ENCODE measurements at places on chromosomes 1 and 21.

GRCh38 chr21:35529171-35529863 lies 480.2 kb upstream of the RUNX1 start:
- no peak for DNase-seq

DNA sequence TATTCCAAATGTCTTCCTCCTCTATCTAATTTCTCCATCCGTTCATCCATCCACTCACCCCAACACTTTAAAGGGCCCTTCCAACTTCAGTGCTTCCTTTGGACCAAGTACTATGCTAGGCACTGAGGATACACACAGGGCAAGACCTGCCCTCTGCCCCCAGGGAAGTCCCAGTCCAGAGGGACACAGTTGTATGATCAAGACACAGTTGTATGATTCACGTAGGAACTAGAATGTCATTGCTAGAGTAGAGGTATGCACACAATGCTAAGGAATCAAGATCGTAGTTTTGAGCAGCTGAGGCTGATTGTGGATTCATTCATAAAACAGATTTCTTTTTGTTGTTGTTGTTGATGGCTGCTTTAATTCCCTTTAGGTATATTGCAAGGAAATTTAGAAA lies 11.6 kb upstream of the IER5 start:
- DNase-seq, result no peak

GRCh38 chr1:205510951-205511330 lies 6.5 kb downstream of the CDK18 start:
- no peak for DNase-seq

DNA sequence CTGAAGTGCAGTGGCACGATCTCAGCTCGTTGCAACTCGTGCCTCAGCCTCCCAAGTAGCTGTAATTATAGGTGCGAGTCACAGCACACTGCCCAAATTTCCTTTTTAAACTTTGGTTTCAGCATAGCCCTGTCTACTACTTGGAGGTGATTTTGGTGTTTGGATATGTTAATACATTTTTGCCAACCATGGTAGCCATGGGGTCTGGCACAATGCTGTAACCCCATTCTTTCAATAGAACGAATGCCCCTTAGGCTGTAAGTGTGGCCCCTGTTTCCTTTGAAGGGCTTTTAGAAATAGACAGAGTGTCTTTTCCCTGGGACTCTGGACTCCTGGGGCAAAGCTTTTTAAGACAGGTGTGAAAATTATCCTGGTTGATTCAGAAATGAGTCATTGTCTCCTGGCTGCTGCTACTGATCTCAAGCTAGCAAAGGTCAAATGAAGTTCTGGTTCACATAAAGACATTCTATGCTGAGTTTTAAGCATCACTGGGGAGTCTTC lies 141.1 kb upstream of the RUNX1 start:
- DNase-seq, result no peak

GRCh38 chr1:87358219-87358618 lies 29.5 kb downstream of the LMO4 start:
- no peak for DNase-seq

GRCh38 chr1:204275695-204276370 lies 62.0 kb upstream of the GOLT1A start:
- no peak for DNase-seq

GRCh38 chr1:222897527-222898190 lies 82.8 kb downstream of the DISP1 start:
- no peak for DNase-seq

DNA sequence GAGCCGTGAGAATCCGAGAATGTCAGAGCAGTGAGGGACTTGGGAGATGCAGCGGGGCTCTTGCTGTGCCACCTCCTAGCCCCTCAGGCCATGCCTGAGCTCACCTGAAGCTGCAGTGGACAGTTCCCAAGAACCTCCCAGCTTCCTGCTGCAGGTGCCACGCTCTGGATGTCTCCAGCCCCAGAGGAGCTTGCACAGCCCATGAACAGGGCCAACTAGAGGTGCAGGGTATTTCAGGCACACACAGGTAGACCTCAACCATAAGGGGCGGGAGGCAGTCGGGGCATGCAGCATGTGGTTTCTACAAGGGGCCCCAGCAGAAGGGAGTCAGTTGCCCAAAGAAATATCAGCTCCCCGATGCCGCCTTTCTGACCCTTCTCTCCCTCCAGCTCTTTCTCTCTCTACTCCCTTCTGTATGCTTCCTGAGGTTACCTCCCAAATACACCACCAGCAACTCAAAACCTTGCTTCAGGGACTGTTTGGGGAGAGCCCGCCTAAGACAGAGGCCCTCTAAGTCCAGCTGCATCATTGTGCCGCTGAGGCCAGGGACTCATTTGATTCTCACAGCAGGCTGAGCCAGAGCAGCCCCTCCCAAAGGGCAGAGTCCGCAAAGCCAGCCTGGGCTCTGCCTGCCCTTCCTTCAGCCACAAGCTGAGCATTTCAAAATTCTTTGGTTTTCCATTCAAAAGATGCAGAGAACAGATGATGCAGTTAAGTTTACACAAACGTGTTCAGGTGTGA lies 209.8 kb downstream of the MATN1 start:
- no peak for DNase-seq

GRCh38 chr1:42004860-42005259 lies 86.1 kb upstream of the HIVEP3 start:
- DNase-seq, result no peak

GRCh38 chr1:237568955-237569354 lies 321.8 kb downstream of the ZP4 start:
- DNase-seq, result no peak

DNA sequence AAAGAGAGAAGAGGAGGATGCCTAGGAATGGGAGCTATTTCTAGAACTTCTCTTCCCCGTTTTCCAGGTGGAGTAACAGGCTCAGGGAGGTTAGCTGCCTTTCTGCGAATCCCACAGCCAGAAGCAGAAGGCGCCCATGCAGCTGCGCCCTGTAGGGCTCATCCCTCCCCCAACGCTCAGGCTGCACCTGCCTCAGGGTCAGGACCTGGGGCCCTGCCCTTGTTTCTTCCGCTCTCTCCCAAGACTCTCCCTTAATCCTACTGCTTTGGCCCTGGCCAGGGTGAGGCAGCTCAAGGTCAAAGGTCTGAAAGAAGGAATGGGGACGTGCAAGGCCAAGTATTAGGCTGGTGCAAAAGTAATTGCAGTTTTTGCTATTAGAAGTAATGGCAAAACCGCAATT lies 30.5 kb upstream of the PADI2 start:
- no peak for DNase-seq

DNA sequence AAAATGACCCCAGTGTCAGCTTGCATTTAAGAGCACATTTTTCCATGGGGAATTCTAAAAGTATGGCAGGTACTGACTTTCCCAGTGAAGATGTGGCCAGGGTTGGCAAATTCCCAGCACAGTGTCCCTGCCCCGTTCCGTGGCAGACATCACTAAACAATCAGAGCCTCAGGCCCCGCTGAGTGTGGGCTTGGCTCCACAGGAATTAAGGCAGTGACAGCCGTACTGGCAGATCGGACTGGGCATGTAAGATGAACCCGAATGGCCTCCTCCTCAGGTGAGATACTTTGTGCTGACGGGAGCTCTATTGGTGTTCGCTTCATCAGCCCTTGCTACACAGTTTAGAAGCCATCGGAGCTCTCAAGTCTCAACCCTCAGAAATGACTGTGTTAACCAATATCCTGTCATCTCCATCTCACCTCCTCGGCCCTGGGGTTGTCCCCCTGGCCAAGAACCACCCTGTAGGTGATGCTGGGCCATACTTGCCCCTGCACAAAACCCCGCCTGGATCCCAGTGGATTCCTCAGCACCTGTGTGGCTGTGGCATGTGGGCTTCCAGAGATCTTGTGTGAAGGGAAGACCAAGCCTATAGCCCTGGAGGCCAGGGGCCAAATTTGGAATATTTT lies 29.0 kb upstream of the ABCG1 start:
- DNase-seq, result no peak

Measured in stimulated activated CD8-positive, alpha-beta memory T cell treated with anti-CD3 and anti-CD28 coated beads, Interleukin-7, amount 100 ng/mL, for 1 hour (primary cell).